ENCODE measurements at places on chromosomes 16 and 17. TPM values are rescaled to one million over a fixed set of nuclear protein-coding genes. Genes with fewer than 3 reads are reported as not detected.
A peak's percentile ranks its signal among the peaks of the same experiment; 100 is the strongest.

DNA sequence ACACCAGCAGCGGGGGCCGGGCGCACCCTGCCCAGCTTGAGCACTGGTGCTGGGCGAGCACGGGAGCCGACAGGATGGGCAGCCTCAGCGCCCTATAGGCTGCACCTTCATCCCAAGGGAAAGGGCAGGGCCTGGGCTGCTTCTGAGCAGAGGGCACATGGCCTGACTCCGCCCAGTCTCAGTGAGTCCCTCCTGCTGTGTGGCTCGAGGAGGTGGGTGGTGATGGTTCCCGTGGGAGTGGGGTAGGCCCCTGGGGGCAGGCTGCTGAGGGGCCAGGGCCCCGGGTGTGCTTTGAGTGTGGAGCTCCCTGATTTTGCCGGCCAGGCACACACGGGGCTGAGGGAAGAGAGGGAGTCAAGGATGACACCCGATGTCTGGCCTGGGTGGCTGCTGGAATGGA, 37.9 kb downstream of the TSC2 start:
- no peak for DNase-seq

- peak; percentile 90 for DNase-seq
Observed at GRCh38 chr17:13601776-13602551, at the start of gene HS3ST3A1. Gene HS3ST3A1, minus strand, starts transcription at chr17:13601929. Its CDS starts 800 bp downstream, at chr17:13601129.

- DNase-seq = peak; percentile 62
Observed at GRCh38 chr16:85902366-85903155, 3.6 kb downstream of the IRF8 start.

- DNase-seq = no peak
Observed at GRCh38 chr16:50578137-50578536, 29.9 kb downstream of the NKD1 start.

DNA sequence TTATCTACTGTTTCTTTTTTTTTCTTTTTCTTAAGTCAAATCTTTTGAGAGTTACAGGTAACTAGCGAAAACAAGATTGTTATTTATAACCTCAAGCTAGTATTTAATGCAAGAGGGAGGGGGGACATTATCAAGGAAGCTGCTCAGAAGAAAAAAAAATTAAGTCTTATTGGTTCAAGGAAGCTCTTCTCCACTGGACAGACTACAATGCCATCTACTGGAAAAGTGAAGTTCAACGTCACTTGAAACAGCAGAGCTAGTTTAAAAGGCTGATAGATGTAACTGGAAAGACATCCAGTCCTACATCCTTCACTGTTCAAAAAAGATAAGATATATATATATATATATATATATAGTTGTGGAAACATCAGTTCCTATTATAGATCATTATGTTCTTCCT, 418.0 kb upstream of the PSMD7 start:
- DNase-seq = peak; percentile 64

GRCh38 chr16:55981557-55981956, 106.4 kb upstream of the CES5A start:
- DNase-seq = no peak

DNA sequence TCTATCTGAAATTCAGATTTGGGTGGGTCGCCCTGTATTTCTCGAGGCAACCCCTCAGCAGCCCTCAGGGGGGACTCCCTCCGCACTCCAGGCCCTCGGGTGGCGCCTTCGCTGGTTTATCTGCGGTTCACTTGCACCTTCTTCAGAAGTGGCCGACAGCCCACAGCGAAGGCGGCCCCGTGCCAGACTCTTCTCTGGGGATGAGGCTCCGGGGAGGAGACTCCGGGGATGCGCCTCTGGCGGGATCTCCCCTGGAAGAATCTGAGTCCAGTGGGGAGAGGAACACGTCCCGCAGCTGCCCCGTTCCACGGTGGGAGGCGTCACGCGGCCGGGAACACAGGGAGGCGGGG, 63.9 kb upstream of the DNAJA2 start:
- DNase-seq = peak; percentile 18

DNA sequence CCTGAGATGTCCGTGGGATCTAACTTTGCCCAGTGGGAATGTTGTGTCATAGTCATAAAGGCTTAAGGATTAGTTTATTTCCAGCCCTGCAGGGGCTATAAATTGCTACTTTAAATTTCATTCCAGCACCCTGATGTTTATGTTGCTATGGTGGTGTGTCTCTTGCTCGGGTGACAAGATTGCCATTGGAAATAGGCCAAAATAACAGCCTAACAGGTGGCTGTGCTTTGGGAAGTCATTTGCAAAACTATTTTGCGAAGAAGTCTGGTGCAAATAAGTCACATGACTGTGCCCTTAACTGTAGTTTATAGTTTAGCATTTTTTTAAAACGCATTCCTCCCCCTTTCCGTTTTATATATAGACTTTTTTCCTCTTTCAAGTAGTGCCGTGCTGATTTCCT, 23.1 kb downstream of the PITPNC1 start:
- DNase-seq = no peak

Gene KRT32
- total RNA-seq = not detected

Gene NPIPB6
- total RNA-seq = 4.9 TPM

Gene CD300H
- total RNA-seq = not detected

GRCh38 chr16:372302-372983, 2.1 kb upstream of the MRPL28 start:
- DNase-seq = no peak

Gene EME2
- total RNA-seq = 42.7 TPM

Gene CNTNAP1
- total RNA-seq = 15.4 TPM
